Thoracic aorta (tissue), 2 donors: ENCODE measurements at places on chromosomes 4 and X. TPM values are rescaled to one million over a fixed set of nuclear protein-coding genes. Genes with fewer than 3 reads are reported as not detected.

- H3K36me3 ChIP-seq: no peaks in the 10 kb centered on the region
- no peak overlapping the region for H3K27ac ChIP-seq
- DNase-seq: no peak
- H3K4me1 ChIP-seq: no peaks in the 10 kb centered on the region
Measured at GRCh38 chr4:22021106-22021505, 72.5 kb upstream of the KCNIP4 start.

GRCh38 chrX:17654116-17654515 lies 83.2 kb upstream of the SCML1 start:
- H3K27ac ChIP-seq: no peak overlapping the region
- H3K36me3 ChIP-seq: no peaks in the 10 kb centered on the region
- no peak for DNase-seq
- H3K4me3 ChIP-seq: no peak overlapping the region
- no peaks in the 10 kb centered on the region for H3K4me1 ChIP-seq

Gene CYTL1
- total RNA-seq: 52.3 TPM

Gene CLIC2
- 18.7 TPM for total RNA-seq

GRCh38 chrX:137441711-137442110 lies 124.2 kb upstream of the ZIC3 start:
- no peak overlapping the region for H3K4me3 ChIP-seq
- H3K27ac ChIP-seq: no peak overlapping the region
- no peaks in the 10 kb centered on the region for H3K4me1 ChIP-seq
- H3K27me3 ChIP-seq: no peaks in the 10 kb centered on the region
- no peak for DNase-seq

Gene PCSK1N
- total RNA-seq: 3.0 TPM

Gene AVPR2
- not detected for total RNA-seq

DNA sequence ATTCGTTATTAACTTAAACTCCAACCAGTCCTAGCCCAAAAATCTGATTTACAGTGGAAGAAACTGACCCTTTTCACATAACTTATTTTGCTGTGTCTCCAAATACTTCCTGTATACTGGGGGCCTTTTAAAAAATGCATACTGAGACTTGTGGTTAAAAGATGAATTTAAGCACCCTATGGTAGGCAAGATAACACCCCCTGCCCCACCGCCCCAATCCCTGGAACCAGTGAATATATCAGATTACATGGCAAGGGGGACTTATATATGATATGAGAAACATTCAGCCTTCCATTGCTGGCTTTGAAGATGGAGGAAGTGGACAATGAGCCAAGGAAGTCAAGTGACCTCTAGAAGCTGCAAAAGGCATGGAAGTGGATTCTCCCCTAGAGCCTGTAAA lies 3.1 kb upstream of the CLCN3 start:
- no peak overlapping the region for H3K27ac ChIP-seq
- DNase-seq: no peak
- peaks cover under 1% of the 10 kb centered on the region for H3K4me1 ChIP-seq
- no peaks in the 10 kb centered on the region for H3K36me3 ChIP-seq
- no peak overlapping the region for H3K4me3 ChIP-seq
- no peaks in the 10 kb centered on the region for H3K27me3 ChIP-seq

Gene NAP1L2
- total RNA-seq: 4.2 TPM

DNA sequence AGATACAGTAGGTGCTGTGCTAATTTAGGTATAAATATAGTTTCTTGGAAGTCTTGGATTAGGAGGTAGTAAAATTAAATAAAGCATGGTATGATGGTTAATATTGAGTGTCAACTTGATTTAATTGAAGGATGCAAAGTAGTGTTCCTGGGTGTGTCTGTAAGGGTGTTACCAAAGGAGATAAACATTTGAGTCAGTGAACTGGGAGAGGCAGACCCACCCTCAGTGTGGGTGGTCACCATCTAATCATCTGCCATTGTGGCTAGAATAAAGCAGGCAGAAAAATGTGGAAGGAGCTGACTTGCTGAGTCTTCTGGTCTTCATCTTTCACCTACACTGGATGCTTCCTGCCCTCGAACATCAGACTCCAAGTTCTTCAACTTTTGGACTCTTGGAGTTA lies 153.7 kb upstream of the GK2 start:
- no peak for DNase-seq
- H3K27ac ChIP-seq: no peak overlapping the region
- H3K4me3 ChIP-seq: no peak overlapping the region
- no peaks in the 10 kb centered on the region for H3K4me1 ChIP-seq
- H3K36me3 ChIP-seq: no peaks in the 10 kb centered on the region

Gene FGA
- total RNA-seq: not detected

Gene GRPR
- not detected for total RNA-seq

DNA sequence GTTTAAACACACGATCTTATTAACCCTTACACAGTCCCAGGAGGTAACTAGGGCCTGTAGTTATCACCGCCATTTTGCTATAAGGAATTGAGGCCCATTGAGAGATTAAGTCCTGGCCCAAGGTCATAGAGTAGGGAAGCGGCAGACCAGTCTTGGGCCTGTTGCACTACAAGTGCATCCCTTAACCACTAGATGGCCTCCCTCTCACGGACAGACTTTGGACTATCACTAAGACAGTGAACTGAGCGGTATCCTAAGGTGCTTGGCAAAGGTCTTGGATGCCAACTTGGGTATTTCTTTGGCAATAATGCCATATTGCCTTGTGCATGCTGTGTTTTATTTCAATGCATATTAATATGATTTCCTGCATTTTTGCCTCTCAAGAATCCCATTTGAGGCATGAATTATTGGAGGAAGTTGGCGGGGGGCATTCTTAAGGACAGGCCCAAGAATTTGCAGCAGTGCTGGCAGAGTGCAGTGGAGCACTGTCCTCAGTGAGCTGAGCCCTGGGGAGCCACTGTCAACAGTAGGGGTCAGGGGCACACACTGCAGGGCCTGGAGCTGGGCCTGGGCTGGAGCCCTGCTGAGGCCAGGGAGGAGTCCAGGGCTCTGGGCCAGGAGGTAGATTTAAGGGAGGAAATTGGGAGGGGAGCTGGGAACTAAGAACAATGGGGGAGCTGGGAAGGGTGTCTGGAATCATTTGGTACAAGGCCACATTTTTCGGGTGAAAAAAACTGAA lies 147.4 kb downstream of the SMIM20 start:
- no peak overlapping the region for H3K4me3 ChIP-seq
- no peak for DNase-seq
- H3K27ac ChIP-seq: no peak overlapping the region
- no peaks in the 10 kb centered on the region for H3K36me3 ChIP-seq

GRCh38 chr4:88033309-88033708 lies 25.9 kb downstream of the PKD2 start:
- H3K27ac ChIP-seq: no peak overlapping the region
- H3K27me3 ChIP-seq: no peaks in the 10 kb centered on the region
- DNase-seq: no peak
- H3K36me3 ChIP-seq: peaks cover 40% of the 10 kb centered on the region
- peaks cover 19% of the 10 kb centered on the region for H3K4me1 ChIP-seq
- no peak overlapping the region for H3K4me3 ChIP-seq

DNA sequence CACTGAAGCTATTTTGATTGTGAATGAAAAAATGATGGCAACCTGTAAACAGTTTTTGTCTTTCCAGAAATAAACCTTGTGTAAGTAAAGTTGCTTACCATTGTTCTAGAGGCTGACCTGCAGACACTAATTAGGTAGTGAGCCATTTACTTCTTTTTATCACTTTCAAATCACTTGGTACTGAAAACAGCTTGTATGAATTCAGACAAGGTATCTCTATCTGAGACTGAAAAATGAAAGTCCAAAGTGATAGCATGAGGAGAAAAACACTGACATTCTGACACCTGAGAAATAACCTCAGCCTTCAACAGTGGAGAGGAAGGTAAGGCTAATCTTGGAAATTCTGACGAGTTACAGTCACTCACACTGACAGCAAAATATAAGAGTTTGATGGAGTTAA lies 238.8 kb downstream of the GPC3 start:
- H3K27me3 ChIP-seq: no peaks in the 10 kb centered on the region
- H3K27ac ChIP-seq: no peak overlapping the region
- no peaks in the 10 kb centered on the region for H3K36me3 ChIP-seq
- H3K4me1 ChIP-seq: no peaks in the 10 kb centered on the region
- no peak for DNase-seq

Gene REPS2
- 4.9 TPM for total RNA-seq

- DNase-seq: no peak
- no peak overlapping the region for H3K4me3 ChIP-seq
- no peaks in the 10 kb centered on the region for H3K4me1 ChIP-seq
- H3K27ac ChIP-seq: no peak overlapping the region
- no peaks in the 10 kb centered on the region for H3K36me3 ChIP-seq
Measured at GRCh38 chrX:97938706-97939105, 1055.0 kb downstream of the RPA4 start.

Gene CT45A10
- total RNA-seq: not detected

- no peak for DNase-seq
- no peak overlapping the region for H3K27ac ChIP-seq
- H3K36me3 ChIP-seq: no peaks in the 10 kb centered on the region
- H3K4me3 ChIP-seq: no peak overlapping the region
- no peaks in the 10 kb centered on the region for H3K4me1 ChIP-seq
Measured at GRCh38 chr4:186827534-186827897, 103.9 kb upstream of the FAT1 start.

Gene NOCT
- total RNA-seq: 10.9 TPM

GRCh38 chrX:133150730-133151129 lies 53.8 kb upstream of the USP26 start:
- no peak overlapping the region for H3K4me3 ChIP-seq
- no peak for DNase-seq
- H3K27ac ChIP-seq: no peak overlapping the region
- no peaks in the 10 kb centered on the region for H3K27me3 ChIP-seq
- H3K36me3 ChIP-seq: no peaks in the 10 kb centered on the region

- peak; percentile 25 for DNase-seq
- H3K27me3 ChIP-seq: no peaks in the 10 kb centered on the region
- H3K4me1 ChIP-seq: peaks cover 21% of the 10 kb centered on the region
- peak overlapping the region; percentile 57 for H3K27ac ChIP-seq
- H3K36me3 ChIP-seq: no peaks in the 10 kb centered on the region
Measured at GRCh38 chr4:183986971-183987946, 82.2 kb downstream of the STOX2 start.

Gene SPOCK3
- not detected for total RNA-seq

Gene GUCY1A1
- total RNA-seq: 135 TPM

GRCh38 chr4:124304941-124305340 lies 407.6 kb downstream of the ANKRD50 start:
- H3K4me1 ChIP-seq: peaks cover 2% of the 10 kb centered on the region
- no peak for DNase-seq
- no peak overlapping the region for H3K27ac ChIP-seq
- no peaks in the 10 kb centered on the region for H3K36me3 ChIP-seq

GRCh38 chr4:165308606-165309005 lies 18.9 kb upstream of the MSMO1 start:
- no peaks in the 10 kb centered on the region for H3K4me1 ChIP-seq
- H3K27me3 ChIP-seq: no peaks in the 10 kb centered on the region
- H3K4me3 ChIP-seq: no peak overlapping the region

DNA sequence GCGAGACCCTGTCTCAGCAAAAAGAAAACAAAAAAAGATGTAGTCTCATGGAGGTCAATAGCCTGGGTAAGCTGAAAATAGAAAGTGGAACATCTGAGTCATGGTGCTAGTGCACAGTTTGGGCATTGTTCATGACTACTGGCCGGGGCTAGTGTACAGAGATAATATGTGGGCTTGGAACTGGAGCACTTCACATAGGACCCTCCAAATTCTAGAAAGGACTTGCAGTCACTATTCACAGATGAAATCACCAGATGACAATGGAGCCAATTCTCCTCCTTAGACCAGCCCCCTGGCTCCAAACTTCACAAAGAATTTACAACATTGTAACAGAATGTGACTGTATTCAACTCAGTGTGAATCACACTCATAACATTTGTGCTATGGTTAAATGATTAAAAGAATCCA lies 367.8 kb upstream of the SLC7A11 start:
- H3K4me1 ChIP-seq: peaks cover 26% of the 10 kb centered on the region
- H3K27ac ChIP-seq: peak overlapping the region; percentile 58
- H3K4me3 ChIP-seq: peak overlapping the region; percentile 25
- H3K27me3 ChIP-seq: no peaks in the 10 kb centered on the region
- peak; percentile 5 for DNase-seq
- no peaks in the 10 kb centered on the region for H3K36me3 ChIP-seq

- no peak overlapping the region for H3K27ac ChIP-seq
- H3K27me3 ChIP-seq: no peaks in the 10 kb centered on the region
- no peak for DNase-seq
- no peak overlapping the region for H3K4me3 ChIP-seq
Measured at GRCh38 chr4:11889099-11889498, 460.4 kb upstream of the HS3ST1 start.

DNA sequence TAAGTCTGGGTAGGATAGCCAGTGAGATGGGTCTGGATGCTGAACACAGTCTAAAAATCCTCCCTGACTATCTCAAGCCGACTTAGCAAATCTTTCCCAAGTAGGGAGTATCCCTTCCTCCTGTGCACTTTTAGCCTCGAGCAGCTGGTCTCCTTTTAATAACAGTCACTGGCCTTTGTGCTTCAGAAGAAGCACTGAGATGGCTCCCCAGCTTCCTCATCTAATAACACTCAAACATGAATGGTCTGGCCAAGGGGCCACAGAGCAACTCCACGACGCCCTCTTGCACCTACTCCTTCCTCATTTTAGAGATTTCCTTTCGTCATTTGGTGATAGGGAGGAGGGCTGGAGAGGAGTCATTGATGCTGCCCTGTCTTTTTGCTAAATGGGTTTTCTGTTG lies 78.8 kb upstream of the TMEM150C start:
- DNase-seq: no peak
- no peaks in the 10 kb centered on the region for H3K4me1 ChIP-seq
- no peaks in the 10 kb centered on the region for H3K27me3 ChIP-seq
- H3K36me3 ChIP-seq: no peaks in the 10 kb centered on the region
